ENCODE measurements at places on chromosomes 2 and 18. TPM values are rescaled to one million over a fixed set of nuclear protein-coding genes. Genes with fewer than 3 reads are reported as not detected.

The LAMA1 gene
- total RNA-seq: not detected

The ASTL gene
- total RNA-seq: not detected

The PLA2R1 gene
- not detected for total RNA-seq

The CPLX4 gene
- total RNA-seq: not detected

The HDAC4 gene
- 50.7 TPM for total RNA-seq

The KCNIP3 gene
- total RNA-seq: not detected

DNA sequence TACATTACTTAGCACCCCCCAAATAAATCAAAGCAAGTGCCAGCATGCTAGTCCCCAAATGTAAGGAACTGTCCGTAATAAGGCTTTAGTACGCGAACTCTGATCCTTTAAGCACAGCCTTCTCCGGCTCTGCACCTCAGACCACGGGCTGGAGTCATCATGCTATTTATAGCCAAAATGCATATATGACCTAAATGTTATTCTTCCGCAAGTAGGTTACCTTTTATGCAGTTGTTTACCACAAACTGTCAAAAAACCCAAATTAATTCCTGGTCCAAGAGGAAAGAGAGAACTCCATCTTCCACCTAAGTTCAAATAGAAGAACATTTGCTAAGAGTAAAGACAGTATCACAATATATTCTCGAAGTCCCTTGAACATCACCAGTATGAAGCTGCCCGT, 42.7 kb downstream of the ZNF516 start:
- no peak for DNase-seq

DNA sequence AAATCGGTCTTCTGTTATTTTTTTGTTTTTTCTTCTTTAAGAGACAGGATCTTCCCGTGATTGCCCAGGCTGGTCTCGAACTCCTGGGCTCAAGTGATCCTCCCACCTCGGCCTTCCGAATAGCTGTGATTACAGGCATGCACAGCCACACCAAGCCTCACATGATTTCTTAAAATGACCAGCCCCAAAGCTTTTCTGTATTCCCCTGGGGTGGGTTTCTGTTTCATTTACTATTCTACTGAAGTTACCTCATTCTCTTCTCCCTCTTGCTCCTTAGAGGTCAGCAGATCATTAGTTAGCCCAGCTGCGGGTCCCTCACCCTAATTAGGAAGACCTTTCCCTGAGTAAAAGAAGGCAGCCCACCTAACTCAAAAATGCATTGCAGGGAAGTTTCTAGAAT, 27.6 kb downstream of the SLC1A4 start:
- DNase-seq: no peak

DNA sequence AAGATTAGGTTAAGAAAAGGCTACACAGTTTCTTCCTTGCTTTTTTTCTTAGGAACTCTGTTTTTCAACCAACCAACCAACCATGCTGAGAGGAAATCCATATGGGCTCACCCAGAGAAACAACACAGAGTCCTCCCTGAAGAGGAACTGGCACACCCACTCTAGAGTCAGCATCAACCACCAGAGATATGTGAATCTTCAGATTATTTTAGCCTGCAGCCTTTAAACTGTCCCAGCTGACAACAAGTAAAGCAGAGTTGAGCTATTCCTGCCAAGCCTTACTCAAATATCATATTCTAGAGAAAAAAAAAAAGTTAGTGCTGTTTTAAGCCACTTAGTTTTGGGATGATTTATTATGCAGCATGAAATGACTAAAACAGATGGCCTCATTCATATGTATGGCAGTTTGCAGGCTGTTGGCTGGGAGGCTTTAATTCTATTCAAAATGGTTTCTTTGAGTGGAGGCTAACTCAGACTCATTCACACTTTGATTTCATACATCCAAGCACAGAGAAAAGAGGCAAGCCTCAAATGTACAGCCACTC, 1637.7 kb upstream of the LRRTM1 start:
- DNase-seq: no peak

GRCh38 chr18:23494992-23495391, 8.3 kb upstream of the RMC1 start:
- DNase-seq: no peak

GRCh38 chr18:38362286-38362792, 796.7 kb upstream of the CELF4 start:
- DNase-seq: no peak

DNA sequence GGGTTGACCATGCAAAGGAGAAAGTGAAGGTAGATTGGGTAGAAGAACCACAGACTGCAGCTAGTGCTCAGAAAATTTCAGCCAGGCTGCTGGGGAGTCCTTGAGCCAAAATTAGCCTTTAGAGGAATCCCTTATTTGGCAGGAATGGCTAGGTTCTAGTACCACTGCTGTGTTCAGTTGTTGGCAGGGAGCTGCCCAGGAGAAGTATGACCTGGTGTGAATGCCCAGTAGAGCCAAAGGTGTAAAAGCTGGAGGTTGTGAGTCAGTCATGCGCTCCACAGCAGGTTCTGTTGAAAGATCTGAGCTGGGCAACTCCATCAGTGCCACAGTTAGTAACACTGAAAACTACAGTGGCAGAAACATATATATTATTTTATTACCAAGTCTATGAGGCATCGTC, 36.4 kb upstream of the TBR1 start:
- DNase-seq: no peak

DNA sequence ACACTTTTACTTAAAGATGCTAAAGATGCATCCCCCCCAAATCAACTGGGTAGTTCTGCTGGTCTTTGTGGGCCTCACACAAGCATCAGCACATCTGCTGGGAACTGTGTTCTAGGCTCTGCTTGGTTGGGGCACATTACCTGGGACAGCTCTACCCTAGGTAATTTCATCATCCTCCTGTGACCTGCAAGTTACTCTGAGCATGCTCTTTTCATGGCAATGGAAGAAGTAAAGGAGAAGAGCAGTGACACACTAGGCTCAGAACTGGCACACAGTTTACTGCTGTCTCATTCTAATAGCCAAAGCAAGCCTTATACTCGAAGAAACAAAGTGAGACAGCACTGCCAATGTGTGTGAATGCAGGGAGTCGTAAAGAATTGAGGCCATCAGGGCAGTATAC, 376.7 kb downstream of the XIRP2 start:
- DNase-seq: no peak

All from activated CD8-positive, alpha-beta T cell treated with anti-CD3 and anti-CD28 coated beads, Interleukin-2, amount 10 ng/mL, durations not matched to agents 7 days and 5 days (primary cell).